Osteoblast (primary cell): ENCODE measurements at places on chromosomes 5 and 9. TPM values are rescaled to one million over a fixed set of nuclear protein-coding genes. Genes with fewer than 3 reads are reported as not detected.

GRCh38 chr9:75083188-75083970 is 4.6 kb downstream of the NMRK1 start:
- no peak for DNase-seq

DNA sequence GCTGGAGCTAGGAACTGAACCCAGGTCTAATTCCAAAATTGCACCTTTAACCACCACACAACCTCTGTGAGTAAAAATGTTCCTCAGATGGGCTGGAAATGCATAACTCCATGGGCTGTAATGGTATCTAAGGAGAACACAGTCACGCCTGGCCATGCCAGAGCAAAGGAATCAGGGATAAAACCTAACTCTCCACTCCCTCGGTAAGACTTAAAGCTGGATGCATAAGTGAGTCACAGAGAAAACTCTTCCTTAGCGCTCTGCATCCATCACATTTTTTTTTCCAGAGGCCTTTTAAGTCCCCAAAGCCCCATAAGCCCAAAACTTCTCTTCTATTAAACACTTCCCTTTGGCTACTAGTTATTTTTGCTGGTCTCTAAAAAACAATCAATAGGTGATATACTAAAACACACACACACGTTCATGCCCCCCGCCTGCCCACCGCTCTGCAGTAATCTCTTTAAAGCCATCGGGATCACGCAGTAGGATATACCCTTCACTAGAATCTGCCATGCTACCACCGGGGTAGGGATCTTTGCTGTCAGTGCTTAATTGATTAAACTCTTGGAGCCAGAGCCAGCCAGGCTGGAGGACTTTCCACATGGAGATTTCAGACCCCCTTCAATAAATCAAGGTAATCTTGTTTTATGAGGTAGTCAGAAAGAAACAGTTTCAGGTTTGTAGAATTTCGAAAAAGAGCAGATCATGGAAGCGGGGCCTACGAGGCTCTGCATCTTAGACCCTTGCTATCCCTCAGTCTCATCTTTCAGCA is 212.9 kb downstream of the MAPKAP1 start:
- DNase-seq = no peak

GRCh38 chr9:113501852-113502251 is 38.3 kb downstream of the RGS3 start:
- DNase-seq = no peak

DNA sequence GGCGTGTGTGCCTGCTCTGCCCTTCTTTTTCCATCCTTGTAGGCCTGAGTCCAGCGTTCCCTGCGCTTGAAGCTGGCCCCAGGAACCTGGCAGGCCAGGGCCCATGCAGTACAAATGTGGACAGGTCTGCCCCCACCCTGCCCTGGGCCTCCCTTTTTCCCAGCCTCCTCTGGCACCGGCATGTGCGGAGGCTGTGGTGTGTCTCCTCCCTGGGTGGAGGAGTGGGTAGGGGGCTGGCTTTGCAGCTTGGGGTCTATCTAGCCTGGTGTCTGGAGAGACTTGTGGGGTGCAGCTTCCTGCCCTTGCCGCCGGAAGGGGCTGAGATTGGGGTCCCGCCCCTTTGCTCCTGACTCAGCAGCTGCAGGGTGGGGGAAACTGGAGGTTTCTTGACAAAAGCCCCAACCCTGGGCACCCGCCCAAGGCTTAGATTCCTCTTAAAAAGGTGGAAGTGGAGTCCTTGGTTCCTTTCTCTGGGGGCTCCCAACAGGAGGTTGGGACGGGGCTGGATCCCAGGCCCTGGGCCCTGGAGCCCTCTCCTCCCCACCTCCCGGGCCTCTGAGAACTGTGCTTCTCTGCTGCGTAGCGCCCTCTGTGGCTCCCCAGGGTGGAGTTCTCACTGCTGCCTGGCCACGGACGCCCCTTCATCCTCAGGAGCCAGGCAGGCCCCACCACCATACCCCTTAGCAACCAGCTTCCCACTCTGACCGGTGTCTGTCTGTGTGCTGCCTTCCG is 18.0 kb downstream of the RXRA start:
- DNase-seq = peak; percentile 97

DNA sequence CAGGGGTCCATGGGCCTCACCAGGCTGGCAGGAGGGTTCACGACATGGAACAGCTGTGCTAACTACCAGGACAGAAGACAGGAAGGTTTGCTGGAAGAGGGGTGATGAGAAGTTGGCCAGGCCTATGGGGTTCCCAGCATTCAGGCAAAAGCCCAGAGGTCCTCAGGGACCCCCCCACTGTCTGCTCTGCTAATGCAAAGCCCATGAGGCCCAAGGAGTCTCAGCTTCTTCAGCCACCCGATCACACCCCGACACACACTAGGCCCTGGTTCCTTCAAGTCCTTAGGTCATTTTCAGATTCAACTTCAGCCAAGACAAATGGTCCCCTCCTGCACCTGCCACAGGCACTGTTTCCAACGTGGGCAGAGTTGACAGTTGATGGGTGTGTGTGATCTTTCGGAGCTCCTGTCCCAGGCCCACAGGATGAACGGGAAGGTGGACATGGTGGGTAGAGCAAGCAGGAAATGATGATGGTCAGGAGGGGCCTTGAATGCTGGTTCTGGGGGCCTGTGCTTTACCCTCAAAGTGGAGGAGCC is 20.4 kb downstream of the ADAMTS2 start:
- no peak for DNase-seq

- DNase-seq = no peak
Observed at GRCh38 chr9:110427497-110428104, 89.9 kb upstream of the TXNDC8 start.

DNA sequence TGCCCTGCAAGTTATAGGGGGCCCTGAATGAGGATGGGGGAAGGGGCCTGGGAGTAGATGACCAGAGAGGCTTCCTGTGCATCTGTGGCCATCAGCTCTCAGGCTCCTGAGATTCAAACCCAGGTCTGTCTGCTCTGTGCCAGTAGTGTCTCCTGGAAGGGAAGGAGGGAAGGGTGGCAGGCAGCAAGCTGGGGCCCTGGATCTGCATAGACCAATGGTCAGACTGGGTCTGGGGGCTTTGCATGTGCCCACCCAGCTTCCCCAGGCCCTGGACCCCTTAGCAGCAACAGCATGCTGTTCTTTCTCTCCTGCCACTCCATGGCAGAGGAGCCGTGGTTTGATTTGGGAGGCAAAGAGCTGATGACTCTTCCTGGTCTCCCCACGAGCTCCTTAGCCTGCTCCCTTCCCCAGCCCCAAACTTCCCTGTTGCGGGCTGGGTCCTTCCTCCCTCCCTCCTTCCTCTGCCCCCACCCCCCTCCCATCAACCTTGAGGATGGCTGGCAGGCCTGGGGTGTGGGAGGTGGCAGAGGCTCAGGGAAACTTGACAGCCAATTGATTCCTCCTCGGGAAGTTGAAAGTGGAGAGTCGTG is 31.6 kb downstream of the DAB2IP start:
- peak; percentile 75 for DNase-seq

- peak; percentile 3 for DNase-seq
Observed at GRCh38 chr5:55650386-55650785, 61.7 kb downstream of the SLC38A9 start.

DNA sequence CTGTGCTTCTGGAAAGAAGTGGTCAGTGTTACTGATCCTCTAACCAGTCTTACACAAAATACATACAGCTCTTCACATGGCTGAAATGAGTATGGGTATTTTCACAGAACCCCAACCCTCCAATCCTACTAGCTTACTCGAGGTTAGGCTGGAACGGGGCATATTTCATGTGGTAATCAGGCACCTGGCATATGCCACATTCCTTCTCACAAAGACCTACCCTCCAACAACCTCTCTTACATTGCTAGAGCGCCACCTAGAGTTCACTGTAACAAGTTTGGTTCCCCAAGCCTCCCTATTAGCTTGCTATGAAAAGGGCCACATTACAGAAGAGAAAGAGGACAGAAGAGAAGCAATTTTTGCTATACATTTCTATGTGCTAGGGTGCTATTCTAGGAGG is 597.3 kb downstream of the PRELID2 start:
- no peak for DNase-seq

DNA sequence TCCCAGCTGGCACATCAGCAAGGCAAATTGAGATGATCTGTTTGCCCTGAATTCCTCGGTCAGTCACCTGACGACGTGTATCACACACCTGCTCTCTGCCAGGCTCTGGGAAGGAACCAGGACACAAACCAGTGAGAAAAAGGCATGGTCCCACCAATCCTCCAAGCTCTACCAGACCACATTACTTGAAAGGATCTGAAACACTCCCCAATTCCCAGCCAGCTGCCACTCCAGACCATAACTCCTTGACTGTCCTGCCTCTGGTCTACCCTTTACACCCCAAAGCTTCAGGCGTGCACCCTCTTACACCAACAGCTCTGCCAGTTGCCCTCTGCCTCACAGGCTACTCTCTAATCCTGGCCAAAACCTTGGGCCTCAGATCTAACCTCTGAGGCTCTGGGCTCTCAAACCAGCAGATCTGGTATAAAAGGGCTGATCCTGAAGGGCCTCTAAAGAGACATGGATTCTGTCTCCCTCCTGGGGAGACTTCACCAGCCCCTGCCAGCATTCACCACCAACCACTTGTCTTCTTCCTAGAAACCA is 6.8 kb downstream of the MGAT1 start:
- DNase-seq = no peak

GRCh38 chr9:35102465-35102768 is 514 bp downstream of the STOML2 start:
- DNase-seq = peak; percentile 83

DNA sequence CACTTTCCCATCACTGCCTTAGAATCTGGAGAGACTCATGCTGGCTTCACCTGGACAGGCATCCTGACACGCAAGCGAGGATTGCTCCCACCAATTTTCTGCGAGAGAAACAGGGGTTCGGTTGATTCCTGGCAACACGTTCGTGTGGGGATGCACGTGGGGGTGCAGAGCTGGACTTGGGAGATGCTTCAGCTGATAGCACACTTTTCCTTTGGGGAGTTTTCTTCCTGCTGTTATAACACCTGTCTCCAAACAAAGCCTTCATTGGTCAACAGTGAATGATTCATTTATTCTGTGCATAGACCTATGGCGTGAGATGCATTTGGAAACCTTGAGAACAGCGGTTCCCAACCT is 50.0 kb downstream of the ROPN1L start:
- no peak for DNase-seq

DNA sequence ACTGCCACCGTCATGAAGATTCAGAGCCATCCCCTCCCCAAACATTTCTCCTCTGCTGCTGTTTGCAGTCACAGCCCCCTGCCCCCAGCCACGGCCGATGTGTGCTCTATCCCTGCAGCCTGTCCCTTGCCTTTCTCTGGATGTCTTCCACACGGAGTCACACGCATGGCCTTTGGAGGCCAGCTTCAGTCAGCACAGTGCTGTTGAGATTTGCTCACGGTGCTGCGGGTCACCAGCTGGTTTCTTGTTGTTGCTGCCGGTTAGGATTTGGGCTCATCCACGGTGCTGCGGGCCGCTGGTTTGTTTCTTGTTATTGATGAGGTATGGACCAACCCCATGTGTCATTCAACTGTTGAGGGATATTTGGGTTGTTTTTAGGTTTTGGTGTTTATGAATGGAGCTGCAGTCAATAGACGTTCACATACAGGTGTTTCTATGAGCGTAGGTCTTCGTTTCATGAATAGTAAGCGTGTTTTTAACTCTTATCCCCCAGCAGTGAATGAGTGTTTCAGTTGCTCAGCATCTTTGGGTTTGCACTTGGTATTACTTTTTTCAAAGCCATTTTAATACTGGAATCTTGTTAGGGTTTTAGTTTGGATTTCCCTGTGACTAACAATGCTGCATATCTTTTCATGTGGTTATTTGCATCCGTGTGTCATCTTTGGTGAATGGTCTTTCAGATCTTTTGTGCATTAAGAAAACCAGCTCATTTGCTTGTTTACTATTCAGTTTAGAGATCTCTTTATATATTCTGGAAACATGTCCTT is 57.6 kb downstream of the AHRR start:
- DNase-seq = peak; percentile 95

DNA sequence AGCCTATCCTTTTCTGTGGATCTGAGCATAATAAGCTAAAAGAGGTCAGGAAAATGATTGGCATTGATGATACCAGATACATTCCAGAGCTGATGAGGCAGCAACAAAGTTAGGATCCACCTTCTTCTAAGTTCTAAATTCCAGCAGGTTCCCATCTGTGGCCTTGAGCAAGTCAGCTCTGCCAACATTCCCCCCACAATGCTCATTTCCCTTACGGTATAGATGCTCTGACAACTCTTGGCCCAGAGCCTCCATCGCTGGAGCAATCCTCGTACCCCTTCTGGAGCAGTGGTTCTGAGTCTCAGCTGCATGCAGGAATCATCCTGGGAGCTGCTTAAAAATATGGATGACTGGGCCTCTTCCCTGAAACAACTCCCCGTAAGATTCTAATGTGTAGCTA is 78.1 kb downstream of the MED27 start:
- no peak for DNase-seq

- peak; percentile 32 for DNase-seq
Observed at GRCh38 chr5:1315018-1315708, 20.3 kb upstream of the TERT start.

- no peak for DNase-seq
Observed at GRCh38 chr9:117526674-117527073, 111.8 kb upstream of the ASTN2 start.

GRCh38 chr9:134781591-134782302 is 98.9 kb upstream of the FCN2 start:
- no peak for DNase-seq

- no peak for DNase-seq
Observed at GRCh38 chr9:129305246-129305645, 127.2 kb upstream of the IER5L start.

DNA sequence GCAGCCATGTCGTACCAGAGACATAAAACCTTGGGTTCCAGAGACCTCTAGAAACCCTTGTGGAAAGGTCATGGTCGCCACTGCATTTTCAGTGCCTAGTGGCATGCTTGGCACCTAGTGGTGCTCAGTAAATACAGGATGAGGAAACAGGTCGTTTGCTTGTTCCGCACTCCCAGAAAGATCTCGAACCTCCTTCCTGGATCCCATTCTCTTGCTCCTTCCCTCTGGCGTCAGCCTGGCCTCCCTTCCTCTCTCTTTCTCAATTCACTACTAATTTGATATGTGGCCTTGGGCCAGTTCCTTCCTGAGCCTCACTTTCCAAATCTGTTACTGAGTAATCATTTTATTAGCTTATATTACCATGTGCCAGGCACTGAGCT is 4.4 kb downstream of the NDST1 start:
- no peak for DNase-seq

- DNase-seq = peak; percentile 45
Observed at GRCh38 chr9:115923410-115923809, 230.2 kb upstream of the PAPPA start.

- DNase-seq = no peak
Observed at GRCh38 chr5:169298193-169298592, 2.7 kb downstream of the SLIT3 start.

NTNG2 gene
- 9.4 and 13.0 TPM in 2 replicates for total RNA-seq

SH3RF2 gene
- 2.9 and 4.0 TPM in 2 replicates for total RNA-seq

FBLL1 gene
- 0.36 and 1.2 TPM in 2 replicates for total RNA-seq

IGIP gene
- total RNA-seq = 10.5 and 13.0 TPM in 2 replicates

SLC6A3 gene
- total RNA-seq = not detected in 2 replicates

TTC23L gene
- total RNA-seq = 0.29 TPM in 1 of 2 replicates, not detected in the other

SLC36A2 gene
- not detected in 2 replicates for total RNA-seq
